ENCODE measurements at places on chromosomes 4 and X.

- no peak for DNase-seq
Measured at GRCh38 chr4:139898293-139898692, 232.7 kb downstream of the MGST2 start.

DNA sequence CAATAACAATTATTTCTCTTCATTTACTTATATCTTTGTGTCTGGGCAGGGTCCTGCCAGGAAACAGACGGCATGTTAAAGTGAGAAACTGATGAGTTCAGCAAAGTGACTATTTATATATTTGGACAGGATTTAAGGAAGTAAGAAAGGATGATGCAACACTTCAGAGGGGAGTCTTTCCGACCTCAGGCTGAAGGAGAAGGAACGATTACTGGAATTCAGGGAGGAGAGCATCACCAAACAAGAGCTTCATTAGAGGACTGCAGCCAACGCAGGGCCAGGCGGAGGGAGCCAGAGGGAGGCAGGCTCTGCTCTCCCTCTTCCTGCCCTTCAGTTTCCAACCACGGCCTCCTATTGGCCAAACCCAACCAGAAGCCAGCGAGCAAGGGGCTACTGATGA lies 1.5 kb upstream of the TLR7 start:
- DNase-seq: no peak

DNA sequence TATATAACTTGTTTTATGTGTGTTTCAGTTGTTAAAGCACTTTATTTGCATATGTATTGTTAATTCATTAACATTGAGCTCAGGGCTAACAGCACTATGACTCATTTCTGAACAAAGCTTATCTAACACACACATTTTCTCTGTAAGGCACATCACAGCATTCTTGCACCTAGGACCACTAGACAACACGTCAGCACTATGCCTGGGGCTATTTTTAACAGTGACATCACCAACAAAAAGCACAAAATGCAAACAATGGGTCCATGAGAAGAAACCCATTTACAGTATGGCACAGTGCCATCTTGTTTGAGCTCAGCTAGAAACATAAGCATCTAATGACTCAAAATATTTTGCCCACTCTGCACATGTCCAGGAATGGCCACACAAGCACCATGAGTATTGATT lies 124.4 kb downstream of the RELL1 start:
- no peak for DNase-seq

DNA sequence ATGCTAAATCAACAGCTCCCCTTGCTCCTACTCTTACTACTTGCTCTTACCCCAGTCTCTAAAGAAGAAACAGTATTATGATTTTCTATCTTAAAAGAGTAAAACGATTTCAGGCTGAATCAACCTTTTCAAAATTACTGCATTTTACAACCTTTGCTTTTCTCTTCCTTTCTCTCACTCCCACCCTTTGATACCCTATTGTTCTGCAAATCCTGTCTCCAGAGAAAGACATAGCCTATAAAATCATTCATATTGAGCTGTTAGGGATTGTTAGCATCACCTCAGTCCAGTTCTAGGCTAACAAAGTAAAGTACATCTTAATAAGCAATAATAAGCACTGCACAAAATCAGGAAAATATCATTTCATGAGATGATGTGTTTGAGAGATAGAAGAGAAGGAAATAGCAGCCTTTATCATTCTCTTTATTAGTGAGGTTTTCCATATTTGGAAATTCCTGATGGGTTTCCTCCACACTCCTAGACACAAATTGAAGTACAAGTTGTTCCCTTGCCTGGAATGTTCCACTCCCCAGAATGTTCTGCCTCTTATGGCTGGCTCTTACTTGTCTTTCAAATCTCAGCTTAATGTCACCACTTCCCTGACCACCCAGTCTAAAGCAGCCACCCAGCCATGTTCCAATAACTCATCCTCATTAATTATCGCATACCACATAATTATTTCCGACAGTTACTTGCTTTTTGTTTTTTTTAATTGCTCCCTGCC lies 219.7 kb downstream of the PALLD start:
- no peak for DNase-seq

DNA sequence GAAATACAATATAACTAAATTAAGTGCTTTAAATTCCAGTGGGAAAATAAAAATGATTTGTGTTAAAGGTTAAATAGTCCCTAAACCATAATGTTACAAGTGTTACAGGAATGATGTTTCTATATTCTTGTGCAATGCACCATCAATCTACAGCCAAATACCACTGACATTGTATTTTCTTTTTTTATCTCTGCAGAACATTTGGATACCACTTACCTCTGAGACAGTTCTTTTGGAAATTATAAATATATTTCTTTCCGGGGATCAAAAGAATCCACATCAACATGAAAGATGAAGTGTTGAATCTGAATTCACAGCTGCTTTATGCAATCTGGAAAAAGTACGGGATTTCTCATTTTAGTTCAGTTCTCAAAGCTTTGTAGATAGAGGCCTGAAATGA lies 518.3 kb upstream of the AGA start:
- DNase-seq: no peak

All from NK-92 treated with Interleukin-12 subunit alpha and Interleukin-12 subunit beta, amount 100 ng/mL, for 24 hours (cell line).